ENCODE measurements at places on chromosomes 12 and 14.

GRCh38 chr12:581321-581720 lies 81.9 kb downstream of the NINJ2 start:
- no peak for DNase-seq

DNA sequence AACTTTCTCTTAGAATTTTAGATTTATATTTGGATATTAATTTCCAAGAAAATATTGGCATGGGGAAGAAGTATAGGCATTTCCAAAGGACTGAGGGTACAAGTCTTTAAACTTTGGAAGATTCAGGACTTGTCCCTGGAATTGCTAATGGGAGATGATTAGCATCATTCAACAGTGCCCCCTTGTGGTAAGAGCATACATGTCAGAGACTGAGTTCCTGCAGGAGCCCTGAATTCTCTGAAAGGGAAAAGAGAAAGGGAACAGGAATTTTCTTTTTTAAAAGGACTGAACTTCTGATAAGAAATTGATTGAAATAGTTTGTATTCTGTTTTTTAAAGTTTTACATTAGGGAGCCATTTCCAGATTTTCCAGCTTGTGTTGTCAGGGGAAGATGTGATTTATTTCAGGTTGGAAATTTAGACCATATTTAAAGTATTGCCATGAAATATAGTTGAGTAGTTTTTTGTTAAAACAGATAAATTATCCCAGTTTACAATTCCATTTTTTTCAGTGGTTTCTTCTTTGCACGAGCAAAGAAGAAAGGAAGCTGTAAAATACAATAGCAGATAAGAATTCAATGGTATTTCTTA lies 44.0 kb upstream of the REP15 start:
- DNase-seq, result peak; percentile 100

GRCh38 chr14:90987140-90987539 lies 73.3 kb downstream of the RPS6KA5 start:
- DNase-seq, result no peak

- no peak for DNase-seq
These were observed 27.3 kb downstream of the PPTC7 start for GRCh38 chr12:110555577-110556406.

- DNase-seq, result no peak
These were observed 61.2 kb downstream of the SLC38A6 start for GRCh38 chr14:61042220-61042619.

DNA sequence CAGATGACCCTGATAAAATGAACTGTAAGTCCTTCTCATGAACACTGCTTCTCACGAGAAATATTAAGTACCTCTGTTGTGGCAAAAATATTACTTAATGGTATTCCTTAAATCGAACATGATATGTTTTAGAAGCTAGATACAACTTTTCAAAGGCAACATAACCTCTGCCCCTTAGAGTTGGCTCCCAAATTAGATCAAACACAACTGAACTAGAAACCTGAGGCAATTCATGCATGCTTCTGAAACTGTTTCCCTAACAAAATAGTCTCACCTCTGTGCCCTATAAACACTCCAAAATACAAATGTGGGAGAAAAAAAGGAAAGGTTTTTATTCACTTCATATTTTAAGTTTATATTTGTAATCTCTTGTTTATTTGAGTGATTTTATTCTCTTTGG lies 121.6 kb downstream of the SLC16A7 start:
- DNase-seq, result no peak

DNA sequence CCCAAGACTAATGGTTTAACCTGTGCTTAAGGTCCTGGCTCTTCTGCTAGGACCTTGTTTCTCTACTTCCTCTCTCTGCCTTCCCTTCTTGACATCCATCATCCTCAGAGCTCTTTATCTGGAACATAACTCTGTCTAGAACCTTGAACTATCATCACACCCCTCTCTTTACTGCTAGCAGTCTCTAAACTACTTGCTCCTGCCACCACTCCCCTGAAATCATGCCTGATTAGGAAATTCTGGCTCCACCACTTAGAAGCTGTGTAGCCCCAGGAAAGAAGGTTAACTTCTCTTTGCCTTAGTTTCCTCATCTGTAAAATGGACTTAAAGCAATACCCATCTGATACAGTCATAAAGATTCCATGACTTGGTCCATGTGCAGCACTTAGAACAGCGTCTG lies 9.1 kb downstream of the SLC38A1 start:
- DNase-seq, result no peak

GRCh38 chr14:86541972-86542371 lies 1012.0 kb downstream of the FLRT2 start:
- peak; percentile 70 for DNase-seq

GRCh38 chr14:26761532-26761931 lies 163.7 kb upstream of the NOVA1 start:
- no peak for DNase-seq

DNA sequence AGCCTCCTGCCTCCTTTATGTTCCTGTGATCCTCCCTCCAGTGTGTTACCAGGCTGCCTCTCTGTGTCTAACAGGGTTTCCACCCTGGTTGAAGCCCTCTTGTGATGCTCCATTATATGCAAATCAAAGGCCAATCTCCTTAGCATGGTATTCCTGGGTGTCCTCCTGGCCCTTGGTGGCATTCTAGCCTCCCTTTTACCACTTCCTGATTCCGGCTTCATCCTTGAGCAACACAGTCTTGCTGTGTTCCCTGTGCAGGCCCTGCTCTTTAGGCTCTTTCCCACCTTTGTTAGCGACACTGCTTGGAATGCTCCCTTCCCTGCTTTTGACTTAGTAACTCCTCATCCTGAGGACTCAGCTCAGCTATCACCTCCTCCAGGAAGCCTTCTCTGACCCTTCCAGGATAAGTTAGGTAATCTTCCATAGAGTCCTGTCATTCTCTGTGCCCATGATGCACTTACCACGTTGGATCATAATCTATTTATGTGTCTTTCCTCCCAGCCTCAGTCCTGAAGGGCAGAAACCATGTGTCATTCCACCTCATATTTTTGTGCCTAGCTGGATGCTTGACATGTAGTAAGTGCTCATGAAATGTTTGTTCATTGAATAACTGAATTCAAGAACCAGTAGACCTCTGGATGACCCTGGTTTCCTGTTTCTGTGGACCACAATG lies 37.3 kb downstream of the PRKCH start:
- DNase-seq, result no peak

GRCh38 chr12:51262758-51263177 lies 7.4 kb downstream of the SMAGP start:
- DNase-seq, result no peak

DNA sequence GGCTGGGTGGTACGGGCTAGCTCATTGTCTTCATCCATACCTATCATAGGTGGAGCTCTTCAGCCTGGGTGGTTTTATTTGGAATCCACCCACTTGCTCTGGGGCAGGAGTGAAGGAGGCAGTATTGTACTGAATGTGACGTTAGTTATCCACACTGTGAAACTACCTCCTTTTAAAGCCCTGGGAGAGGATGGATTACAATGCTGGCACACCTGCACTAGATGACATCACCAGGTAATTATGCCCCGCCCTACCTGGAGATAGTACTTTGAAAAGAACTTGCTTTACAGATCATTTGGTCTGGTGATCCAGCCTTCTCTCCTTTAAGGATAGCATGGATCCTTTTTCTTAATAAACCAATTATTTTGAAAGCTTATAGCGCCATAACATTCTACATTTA lies 78.0 kb downstream of the B4GALNT3 start:
- DNase-seq, result peak; percentile 67

GRCh38 chr12:3571724-3572123 lies 80.7 kb downstream of the PRMT8 start:
- no peak for DNase-seq

DNA sequence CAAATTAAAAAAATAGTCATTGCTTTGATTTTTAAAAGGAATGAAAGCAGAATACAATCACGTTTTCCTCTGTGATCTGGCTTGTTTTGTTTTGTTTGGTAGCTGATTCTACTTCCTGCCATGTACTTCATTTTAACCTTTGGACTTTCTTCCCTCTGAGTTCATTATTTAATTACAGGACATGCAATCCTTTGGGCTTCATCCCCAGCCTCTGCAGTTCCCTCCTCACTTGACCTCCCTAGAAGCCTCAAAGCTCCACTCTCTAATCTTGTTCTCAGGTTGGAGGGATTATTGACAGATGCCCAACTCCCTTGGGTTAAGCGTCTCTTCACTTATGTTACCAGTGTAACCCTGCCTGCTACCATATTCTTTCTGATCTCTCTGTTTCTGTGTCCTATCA lies 967.9 kb upstream of the SEL1L start:
- DNase-seq, result no peak

GRCh38 chr12:42382013-42382696 lies 56.2 kb downstream of the PPHLN1 start:
- DNase-seq, result no peak

DNA sequence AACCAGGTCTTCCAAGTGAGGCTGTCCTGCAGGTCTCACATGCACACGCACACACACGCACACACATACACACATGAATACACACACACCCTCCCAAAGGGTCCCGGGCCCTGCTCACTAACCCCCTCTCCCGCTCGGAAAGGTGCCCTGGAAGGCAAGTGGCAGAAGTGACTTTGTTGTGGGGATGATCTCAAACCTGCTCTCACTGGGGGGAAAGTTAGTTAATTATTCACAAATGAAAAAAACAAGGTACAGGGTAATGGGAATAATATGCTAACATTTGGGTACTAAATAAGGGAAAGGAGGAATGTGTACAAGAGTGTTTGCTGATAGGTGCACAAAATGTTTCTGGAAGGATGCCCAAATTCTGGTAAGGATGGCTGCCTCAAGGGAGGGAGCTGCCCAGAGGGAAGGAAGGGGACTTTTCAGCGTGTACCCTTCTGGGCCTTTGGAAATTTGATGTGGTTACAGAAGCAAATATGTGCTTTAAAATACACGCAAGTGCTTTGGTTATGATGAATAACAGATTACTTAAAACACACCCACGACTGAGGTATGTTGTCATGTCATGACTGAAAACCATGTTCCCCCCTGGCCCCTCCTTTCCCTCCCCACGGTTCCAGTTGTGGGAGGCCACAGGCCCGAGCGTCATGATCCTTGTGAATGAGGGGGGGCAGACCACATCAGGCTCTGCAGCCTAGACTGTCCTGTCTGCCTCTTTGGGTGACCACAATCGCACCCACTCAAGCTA lies 43.3 kb upstream of the PLEKHG6 start:
- peak; percentile 49 for DNase-seq

- no peak for DNase-seq
These were observed 70.7 kb downstream of the BBS10 start for GRCh38 chr12:76277480-76277879.

GRCh38 chr14:21647380-21647779 lies 6.3 kb upstream of the OR4E2 start:
- no peak for DNase-seq

DNA sequence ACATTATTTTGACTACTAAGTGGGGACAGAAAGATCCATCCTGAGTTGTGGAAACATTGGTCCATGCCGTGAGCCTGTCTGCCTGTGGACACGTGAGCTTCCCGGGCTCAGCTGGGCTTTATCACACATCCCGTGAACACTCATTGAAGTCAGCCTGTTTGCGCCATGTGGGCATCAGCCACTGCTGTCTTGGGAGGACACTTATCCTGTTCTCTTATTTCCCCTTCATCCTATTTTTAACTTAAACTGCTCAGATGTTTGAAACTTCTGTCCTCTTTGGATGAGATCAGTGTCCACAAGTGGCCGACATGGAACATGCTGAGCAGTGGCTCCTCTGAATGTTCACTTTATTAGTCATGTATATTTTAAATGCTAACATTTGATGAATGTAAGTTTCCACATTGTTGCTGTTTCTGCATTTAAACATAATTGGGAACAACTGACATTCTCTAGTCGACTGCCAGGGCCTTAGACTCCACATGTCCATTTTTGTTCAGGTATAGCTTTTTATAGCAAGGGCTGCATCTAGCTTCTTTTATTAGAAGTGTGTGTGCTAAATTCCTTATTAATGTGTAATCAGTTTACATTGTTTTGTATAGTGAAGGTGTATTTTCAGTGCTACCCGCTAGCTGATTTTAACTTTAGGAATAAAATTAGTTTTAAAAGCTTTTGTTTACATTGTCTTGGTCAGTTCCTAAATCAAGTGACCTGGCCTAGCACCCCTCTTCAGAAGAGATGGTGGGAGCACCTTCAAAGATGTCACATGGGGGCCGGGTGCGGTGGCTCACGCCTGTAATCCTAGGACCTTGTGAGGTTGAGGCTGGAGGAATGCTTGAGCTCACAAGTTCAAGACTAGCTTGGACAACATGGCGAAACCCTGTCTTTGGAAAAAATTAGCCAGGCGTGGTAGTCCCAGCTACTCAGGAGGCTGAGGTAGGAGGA lies 24.0 kb downstream of the RNF34 start:
- DNase-seq, result no peak

GRCh38 chr12:65715961-65716360 lies 108.3 kb upstream of the HMGA2 start:
- DNase-seq, result no peak

DNA sequence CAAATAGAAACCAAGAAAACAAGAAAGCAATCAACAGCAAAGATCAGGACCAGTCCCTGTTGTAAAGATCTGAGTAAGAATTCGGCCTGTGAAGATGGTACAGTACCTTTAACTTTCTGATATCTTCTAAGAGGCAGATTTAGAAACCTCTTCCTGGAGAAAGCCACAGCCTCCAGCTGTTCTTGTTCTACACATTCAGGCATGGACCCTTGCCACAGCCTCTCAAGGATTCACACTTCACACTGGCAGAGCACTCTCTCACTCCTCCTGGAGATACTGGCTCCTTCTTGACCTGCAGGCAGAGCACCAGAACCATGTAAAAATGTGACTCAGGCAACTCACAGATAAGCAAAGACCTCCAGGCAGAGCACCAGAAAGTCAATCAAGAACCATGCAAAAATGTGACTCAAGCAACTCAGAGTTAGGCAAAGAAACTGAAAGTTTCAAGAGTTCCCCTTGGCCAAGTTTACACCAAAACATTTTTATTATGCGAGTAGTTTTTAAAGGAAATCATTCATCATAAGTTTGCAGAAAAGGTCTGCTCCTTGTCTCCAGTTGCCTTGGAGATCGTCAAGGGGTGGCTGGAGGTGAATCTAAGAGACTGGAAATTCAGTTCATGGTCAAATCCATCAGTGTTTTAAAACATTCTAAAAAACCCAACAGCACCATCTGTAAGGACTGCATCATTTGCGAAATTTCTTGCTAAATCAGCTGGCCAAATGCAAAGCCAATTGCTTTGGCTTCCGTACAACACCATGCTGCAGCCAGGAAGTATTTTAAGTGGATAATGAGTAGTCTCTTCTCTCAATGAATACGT lies 119.3 kb upstream of the MDM1 start:
- DNase-seq, result no peak

DNA sequence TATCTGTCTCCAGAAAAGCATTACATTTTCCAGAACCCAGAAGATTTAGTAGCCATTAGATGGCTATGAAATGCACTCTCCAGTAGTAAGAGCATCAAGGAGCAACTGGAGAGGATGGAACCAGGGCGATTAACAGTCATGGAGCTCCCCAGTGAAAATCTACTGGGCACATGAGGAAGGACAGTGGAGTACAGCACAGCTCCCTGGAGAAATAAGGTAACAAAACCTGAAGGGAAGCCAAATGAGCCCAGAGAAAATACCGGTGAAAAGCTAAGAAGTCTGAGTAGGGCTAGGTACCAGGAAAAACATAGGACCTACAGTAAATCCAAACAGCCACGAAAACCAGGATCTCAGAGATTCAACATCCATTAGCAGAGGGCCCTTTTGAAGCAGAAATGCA lies 21.6 kb downstream of the SOX5 start:
- DNase-seq, result no peak

Measured in NCI-H2171 (cell line).